CD4-positive, alpha-beta T cell treated with Interleukin-4 for 4 hours (primary cell): ENCODE measurements at places on chromosomes 5 and 9.

DNA sequence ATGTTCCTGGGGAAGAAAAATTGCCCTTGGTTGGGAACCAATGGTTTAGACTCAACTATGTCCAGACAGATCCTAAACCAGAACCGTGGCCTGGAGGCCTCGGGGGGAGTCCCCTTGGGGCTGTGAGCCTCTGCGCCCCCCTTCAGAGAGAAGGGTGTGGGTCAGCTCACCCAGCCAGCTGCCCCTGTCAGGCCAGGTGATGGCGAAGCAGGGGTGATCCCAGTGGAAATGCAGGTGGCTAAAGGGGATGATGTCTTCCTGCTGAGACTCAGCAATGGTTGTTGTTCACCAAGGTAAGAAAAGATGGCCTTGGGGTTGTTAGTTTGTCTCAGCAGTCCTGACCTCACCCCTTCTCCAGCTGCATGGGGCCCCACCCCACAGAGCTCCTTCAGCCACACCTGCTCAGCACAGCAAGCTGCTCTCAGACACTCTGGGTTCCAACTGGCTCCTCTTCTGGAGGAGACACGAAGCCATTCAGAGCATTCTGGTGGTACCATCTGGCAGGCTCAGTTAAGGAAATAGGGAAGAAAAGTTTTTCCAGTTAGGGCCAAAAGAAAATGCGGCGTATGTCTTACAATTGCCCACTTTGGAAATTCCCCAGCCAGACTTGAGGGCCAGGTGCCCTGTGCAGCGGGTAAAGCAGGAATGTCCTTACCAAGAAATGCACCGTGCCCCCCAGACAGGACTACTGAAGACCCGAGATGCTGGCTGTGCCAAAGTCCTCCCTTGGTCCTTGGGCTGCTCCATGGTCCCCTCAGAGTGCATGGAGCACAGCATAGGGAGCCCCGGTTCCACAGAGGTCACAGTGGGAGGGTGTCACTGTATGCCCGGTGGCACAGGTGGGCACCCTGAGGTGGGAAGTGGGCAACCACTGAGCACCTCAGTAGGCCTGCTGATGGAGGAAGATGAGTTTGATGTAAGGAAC is 90.2 kb downstream of the NSUN2 start:
- no peak for DNase-seq

- DNase-seq: no peak
Observed at GRCh38 chr5:61653807-61654580, 321.9 kb downstream of the ZSWIM6 start.

GRCh38 chr5:84383296-84383815 is 1.3 kb downstream of the EDIL3 start:
- DNase-seq: no peak

GRCh38 chr9:118529210-118529609 is 825.0 kb downstream of the TLR4 start:
- DNase-seq: no peak

DNA sequence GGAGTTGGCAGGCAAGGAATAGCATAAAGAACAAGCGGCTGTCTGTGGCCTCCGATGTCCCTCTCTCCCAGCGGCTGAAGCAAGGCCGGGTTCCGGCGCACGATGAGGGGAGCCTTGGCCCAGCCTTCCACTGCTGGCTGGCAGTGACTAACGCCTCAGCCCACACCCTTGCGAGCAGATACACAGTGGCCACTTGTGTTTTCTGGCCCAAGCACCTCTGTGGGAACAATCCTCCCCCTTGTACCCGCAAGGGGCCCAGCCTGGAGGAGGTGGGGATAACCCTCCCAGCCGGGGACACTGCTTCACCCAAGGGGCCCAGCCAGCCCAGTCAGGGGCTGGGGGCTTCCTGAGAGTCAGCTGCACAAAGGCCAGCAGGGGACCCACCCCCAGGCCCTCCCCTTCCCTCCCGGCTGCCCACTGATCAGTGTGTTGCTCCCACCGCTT is 23.2 kb downstream of the STK10 start:
- no peak for DNase-seq

DNA sequence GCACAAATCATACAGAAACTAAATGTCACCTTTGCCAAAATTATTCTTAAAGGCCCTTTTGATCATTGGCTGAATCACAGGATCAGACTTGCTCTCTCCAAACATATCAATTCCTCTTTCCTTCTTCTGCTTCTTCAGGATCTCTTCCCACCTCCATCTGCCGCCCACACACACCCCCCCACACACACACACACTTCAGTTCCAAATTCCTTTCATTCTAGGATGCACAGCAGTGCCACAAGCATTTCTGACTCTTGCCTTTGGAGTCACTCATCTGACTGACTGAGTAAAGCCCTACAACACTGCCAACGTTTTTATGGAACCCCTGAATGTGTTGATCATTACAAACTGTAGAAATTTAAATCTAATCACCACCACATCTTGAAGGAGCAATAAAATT is 22.9 kb downstream of the DNAH5 start:
- no peak for DNase-seq

- DNase-seq: no peak
Observed at GRCh38 chr5:89606939-89607534, 724.1 kb upstream of the MEF2C start.

- DNase-seq: no peak
Observed at GRCh38 chr9:104775574-104775936, 11.6 kb downstream of the NIPSNAP3B start.

- DNase-seq: no peak
Observed at GRCh38 chr9:3879726-3880505, 354.1 kb upstream of the RFX3 start.

- no peak for DNase-seq
Observed at GRCh38 chr5:79936646-79937216, 54.3 kb downstream of the MTX3 start.

- no peak for DNase-seq
Observed at GRCh38 chr5:73174100-73174815, 1.3 kb downstream of the TMEM174 start.

DNA sequence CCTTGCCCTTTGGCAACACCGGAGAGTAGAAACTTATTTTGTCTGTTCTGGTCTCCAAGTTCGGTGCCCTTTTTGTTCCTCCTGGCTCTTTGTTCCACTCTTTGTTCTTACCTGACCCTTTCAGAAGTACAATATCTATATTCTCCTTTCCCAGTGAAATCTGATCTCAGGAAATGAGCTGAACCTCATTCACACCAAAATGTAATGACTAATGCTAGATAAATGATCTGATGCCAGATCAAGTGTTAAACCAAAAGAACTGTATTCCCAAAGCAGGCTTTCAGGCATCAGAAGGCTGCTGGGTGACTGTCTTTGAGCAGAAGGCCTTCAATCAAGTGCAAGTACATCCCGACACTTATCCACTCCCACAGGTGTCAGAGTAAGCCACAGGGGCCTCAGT is 156.4 kb downstream of the SPOCK1 start:
- no peak for DNase-seq

DNA sequence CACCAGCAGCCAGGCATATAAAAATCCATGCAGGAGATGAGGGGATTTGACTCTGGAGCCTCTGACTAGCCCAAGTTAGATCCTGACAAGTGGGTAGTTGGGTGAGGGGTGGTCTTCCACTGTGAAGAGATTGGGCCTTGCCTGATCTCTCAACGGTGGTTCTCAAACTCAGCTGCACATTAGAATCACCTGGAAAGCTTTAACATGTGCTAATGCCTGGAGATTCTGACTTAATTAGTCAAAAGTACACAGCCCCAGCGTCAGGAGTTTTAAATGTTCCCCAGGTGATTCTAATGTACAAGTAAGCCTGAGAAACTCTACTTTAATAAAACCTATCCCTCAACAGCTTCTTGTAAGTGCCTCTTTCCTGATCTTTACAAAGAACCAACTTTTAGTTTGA is 57.5 kb downstream of the GCNT4 start:
- DNase-seq: no peak

DNA sequence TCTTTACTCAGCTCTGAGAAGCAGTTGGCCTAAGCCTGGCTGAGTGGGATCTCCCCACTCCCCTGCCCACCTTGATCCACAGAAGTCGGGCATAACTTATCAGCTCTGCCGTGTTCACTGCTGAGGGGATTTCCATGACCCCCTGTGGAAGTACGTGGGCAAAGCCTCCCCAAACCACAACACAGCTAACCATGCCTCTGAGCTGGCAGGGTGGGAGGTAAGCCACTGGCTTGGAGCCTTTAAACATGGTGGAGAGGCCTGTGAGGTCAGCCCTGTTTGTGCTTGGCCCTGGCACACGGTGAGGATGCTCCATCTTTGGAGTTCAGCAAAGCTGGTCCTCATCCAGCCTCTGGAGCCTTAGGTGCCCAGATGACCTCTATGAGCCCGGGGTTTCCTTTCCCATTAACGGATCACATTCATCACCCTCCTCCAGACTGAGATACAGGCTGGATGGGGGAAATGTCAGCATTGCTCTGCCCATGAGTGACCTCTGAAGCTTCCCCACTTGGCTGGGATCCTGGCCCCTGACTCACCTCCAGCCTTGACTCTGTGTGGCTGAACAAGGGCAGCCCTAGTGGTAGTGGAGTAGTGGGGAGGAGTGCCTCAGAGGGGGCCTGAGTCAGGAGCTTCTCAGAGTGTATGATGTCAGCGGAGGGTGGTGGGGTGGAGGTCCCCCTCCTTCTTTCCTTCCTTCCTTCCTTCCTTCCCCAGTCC is 6.2 kb downstream of the PDLIM4 start:
- DNase-seq: no peak

GRCh38 chr5:102511666-102512065 is 12.9 kb upstream of the SLCO6A1 start:
- no peak for DNase-seq

GRCh38 chr5:180290568-180291233 is 1.2 kb downstream of the MAPK9 start:
- DNase-seq: no peak

GRCh38 chr9:126439402-126439765 is 112.8 kb downstream of the MVB12B start:
- DNase-seq: no peak

DNA sequence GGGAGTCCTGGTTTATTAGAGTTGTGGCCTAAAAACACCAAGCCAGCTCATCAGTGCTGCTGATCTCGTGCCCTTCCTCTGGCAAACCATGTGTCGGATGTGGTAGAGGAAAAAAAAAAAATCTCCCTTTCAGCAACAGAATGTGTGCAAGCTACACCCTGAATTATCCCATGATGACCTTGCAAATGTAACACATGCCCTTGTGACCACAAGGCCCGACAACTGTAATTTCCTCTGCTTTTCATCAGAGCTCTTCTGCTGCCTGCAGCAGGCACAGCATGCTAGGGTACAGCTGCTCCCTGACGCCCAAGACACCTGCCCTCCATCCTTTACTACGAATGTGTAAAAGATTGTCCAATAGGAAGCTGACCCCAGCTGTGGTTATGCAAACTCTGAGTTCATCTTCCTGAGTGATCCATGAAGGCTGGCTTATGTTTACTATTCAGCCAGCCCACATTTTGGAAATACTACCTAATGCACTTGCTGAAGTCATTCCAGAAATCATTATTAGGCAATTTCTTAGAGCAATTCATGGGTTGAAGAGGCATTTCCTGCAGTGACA is 14.6 kb upstream of the BNC2 start:
- no peak for DNase-seq

GRCh38 chr5:32163785-32164184 is 10.3 kb downstream of the GOLPH3 start:
- DNase-seq: no peak

DNA sequence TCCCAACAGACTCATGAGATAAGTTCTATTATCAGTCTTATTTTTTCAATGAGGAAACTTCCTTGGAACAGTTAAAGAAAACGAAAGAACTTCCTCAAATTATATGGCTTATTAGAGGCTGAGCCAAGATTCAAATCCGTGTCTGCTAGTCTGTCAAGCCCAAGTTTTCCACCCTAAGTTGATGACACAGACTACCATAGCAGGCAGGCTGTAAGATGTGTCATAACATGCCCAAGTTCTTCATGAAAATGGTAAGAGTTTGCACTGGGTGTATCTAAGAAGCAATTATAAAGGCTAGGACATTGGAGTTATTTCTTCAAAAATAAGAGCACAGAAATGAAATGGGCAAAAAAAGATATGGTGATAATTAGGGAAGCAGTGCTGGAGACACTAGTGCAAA is 634.5 kb downstream of the BRINP1 start:
- DNase-seq: no peak

DNA sequence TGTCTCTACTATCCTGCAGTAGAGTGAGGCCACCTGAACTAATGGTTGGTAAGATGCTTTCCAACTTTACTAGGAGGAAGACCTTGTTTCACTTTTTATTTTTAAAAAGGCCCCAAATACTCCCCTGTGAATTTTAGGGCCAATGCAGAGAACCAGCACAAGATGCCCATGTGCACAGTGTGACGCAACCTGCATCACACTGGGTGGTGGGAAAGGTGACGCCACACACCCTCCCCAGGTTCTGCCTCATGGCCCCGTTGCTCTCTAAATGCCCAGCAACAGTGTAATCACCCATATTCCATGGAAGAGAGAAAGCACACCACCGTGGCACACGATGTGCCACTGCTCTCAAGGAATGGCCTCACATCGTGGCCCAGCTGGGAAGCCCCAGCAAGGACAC is 6.4 kb downstream of the SURF4 start:
- no peak for DNase-seq

GRCh38 chr5:72818866-72819534 is 2.5 kb downstream of the TNPO1 start:
- peak; percentile 53 for DNase-seq

- DNase-seq: no peak
Observed at GRCh38 chr5:98402130-98402529, 371.3 kb upstream of the RGMB start.

DNA sequence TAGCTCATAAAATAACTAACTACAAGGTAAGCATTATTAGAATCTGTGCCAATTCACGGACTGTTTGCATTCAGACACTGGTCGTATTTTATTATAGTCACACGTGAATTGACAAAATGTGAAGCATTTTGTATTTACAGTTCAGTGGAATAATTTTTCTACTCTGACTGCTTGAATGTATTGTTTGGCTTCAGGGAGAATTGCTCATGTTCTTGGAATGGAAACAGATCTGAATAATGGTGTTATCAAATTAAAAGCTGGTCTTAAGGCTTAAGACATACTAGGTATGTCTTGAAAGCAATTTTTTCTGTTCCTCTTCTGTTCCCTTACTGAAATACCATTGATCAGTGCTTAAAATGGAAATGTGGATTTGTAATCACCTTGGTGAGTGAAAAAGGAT is 543.7 kb upstream of the TLE4 start:
- no peak for DNase-seq

- DNase-seq: no peak
Observed at GRCh38 chr9:114798780-114799427, 6.9 kb downstream of the TNFSF15 start.

DNA sequence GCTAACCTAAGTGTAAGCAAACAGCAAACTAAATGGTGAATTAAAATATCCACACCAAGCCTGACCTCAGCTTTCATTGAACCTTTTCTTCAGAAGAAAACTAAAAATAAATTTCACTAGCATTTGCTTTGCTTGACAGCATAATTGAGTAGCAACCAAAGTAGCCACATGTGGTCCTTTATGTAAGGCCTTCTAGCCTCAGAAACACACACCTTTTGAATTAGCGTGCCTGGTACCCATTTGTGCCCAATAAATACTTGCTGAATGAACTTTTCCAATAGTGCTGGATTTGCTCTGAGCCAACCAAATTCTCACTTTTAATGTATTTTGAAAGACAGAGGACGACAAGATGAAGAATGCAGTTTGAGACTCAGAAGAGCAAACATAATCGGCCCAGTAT is 2.1 kb upstream of the NIPBL start:
- no peak for DNase-seq

GRCh38 chr9:78439190-78439865 is 142.4 kb downstream of the PSAT1 start:
- peak; percentile 51 for DNase-seq
